Left lung (tissue), 14 donors: ENCODE measurements at places on chromosomes 7 and 10. TPM values are rescaled to one million over a fixed set of nuclear protein-coding genes. Genes with fewer than 3 reads are reported as not detected.

HECW1 gene
- total RNA-seq: 1.4 TPM

PPA1 gene
- 223 TPM for total RNA-seq

OPALIN gene
- total RNA-seq: not detected

CHAT gene
- not detected for total RNA-seq

CDH23 gene
- 22.4 TPM for total RNA-seq

IRF5 gene
- total RNA-seq: 18.2 TPM

WEE2 gene
- not detected for total RNA-seq

ENTPD1 gene
- 31.4 TPM for total RNA-seq

TAX1BP1 gene
- 96.1 TPM for total RNA-seq

RHEB gene
- 103 TPM for total RNA-seq

PODXL gene
- total RNA-seq: 124 TPM

DTX2 gene
- 40.9 TPM for total RNA-seq

MYL10 gene
- total RNA-seq: not detected

PPP1R9A gene
- 25.9 TPM for total RNA-seq

FOXK1 gene
- total RNA-seq: 25.0 TPM

SPDYE5 gene
- not detected for total RNA-seq

OPN1SW gene
- not detected for total RNA-seq

SEMA3E gene
- 2.1 TPM for total RNA-seq

SPDYE6 gene
- total RNA-seq: not detected
